CD4-positive, alpha-beta T cell treated with Interleukin-10 for 1 hour (primary cell): ENCODE measurements at places on chromosomes 1 and 21.

DNA sequence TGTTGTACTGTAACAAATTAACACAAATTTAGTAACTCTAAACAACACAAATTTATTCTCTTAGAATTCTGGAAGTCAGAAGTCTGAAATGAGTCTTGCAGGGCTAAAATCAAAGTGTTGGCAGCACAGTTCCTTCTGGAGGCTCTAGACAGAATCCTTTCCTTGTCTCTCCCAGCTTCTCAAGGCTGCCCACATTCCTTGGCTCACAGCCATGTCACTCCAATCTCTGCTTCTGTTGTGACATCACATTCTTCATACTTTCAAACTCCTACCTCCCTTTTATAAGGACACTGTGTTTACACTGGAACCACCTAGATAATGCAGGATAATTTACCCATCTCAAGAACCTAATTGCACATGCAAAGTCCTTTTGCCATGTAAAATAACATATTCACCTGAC lies 225.0 kb upstream of the PRMT6 start:
- DNase-seq = no peak

DNA sequence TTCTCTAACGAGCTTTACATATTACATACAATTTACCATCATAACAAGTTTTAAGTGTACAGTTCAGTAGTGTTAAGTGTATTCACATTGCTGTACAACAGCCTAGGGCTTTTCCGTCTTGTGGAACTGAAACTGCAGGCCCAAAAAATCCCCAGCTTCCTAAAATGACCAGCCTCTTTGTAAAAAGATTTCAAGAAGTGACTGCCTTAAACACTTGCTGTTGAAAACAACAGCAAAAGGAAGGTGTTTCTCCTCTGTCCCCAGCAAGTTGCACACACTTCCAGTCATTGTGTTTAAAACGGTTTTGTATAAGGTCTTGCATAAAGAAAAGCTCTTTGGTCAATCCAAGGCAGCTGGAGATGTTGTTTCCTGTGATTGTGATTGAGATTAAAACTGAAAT lies 16.0 kb upstream of the GBP1 start:
- no peak for DNase-seq

GRCh38 chr1:34906222-34906621 lies 23.2 kb downstream of the DLGAP3 start:
- DNase-seq = no peak

- no peak for DNase-seq
These were observed 10.7 kb upstream of the DNASE2B start for GRCh38 chr1:84387480-84388163.

GRCh38 chr1:23216771-23217420 lies 406 bp downstream of the HTR1D start:
- DNase-seq = peak; percentile 14
